SW 1271 (cell line): ENCODE measurements at places on chromosomes 13 and 19.

- no peak for DNase-seq
Observed at GRCh38 chr19:43589678-43590077, 6.3 kb downstream of the IRGQ start.

DNA sequence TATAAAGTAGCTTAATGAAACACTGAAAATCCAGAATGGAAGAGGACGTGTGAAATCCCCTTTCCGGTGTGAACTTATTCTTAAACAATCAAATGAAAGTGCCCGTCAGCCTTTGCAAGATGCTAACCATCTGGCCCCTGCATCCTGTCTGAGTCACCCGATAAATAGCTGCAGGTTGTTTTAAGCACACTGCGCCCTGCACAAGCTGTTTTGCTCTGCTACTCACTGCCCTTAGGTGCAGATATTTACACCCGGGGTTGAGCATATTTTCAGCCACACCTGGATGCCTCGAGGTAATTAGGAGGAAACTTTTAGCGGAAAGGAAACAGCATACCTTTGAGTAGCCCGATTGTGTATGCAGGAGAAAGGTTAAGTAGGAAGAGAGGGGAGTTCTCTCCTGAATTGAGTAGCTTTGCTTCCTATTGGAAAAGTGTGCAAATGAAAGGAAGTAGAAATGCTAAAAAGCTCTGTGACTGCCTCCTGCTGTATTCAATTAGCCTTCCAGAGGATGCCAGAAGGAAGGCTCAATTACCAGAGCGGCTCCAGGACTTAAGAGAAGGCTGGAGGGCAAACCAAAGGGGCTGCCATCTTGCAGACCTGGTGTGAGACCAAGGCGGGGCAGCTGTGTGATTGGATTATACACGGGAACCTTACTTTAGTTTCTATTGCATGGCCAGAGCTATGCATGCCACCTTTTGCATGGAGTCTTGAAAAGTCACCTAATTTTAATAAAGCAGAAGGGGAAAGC lies 42.5 kb downstream of the IRS2 start:
- peak; percentile 47 for DNase-seq

GRCh38 chr19:32921624-32922023 lies 50.1 kb downstream of the CEP89 start:
- no peak for DNase-seq

GRCh38 chr19:46032597-46033025 lies 8.2 kb downstream of the IGFL4 start:
- no peak for DNase-seq

DNA sequence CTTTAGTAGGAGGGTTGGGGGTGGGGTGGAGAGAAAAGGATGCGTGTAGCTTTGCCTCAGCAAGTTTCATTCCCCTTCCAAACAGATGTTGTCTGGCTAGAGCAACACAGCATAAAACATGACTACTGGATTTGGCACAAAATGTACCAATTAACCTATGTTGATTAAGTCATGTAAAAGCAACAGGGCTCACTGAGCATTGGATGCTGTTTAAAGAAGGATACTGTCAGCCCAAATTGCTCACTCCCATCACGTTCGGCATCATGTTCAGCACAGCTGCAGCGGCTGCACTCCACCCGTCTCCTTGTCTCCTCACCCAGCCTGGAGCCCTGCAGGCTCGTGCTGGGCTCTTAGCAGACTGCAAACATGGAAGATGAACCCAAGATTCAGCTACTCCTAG lies 77.5 kb downstream of the DLEU7 start:
- DNase-seq = no peak

GRCh38 chr13:78658630-78659449 lies at the start of gene OBI1:
TSS of gene OBI1 (minus strand) at chr13:78659155. CDS start at chr13:78659120, 35 bp downstream.
- DNase-seq = peak; percentile 20

GRCh38 chr13:105906746-105907145 lies 628.7 kb downstream of the EFNB2 start:
- DNase-seq = no peak

GRCh38 chr13:29105779-29106178 lies 285.6 kb downstream of the MTUS2 start:
- no peak for DNase-seq

DNA sequence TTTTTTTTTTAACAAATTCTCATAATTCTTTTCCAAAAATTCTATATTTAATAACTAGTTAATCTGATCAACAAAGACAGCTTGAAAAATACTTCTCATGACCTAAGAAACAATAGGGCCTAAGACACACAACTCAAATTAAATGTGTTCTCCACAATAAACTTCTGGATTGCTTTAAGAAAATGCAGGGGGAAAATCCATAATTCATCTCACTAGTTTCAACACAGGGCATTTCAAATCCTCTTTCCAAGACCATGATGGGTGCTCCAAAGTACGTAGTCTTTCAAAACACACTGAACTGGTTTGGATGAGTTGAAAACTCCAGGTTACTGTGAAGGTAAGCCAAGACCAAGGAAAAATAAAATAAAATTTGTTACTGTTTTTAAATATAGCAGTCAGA lies 62.6 kb downstream of the DCLK1 start:
- no peak for DNase-seq

DNA sequence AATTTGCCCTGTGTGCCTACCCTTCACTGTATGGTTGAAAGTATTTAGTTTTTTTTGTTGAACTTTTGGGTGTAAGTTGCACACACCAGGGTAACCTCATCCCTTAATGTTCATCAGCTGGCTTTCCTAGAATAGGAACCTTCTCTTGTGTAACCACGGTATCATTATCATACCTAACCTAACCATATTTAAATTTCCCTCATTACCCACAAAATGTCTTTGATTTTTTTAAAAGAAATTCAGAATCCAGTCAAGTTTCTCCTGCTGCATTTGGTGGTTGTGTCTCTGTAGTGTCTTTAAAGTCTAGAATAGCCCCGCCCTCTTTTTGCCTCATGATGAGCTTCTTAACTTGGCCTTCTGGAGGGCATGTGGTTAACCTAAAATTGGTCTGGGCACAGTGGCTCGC lies 80.3 kb downstream of the RYR1 start:
- DNase-seq = no peak

GRCh38 chr19:8138201-8138600 lies 11.2 kb downstream of the FBN3 start:
- no peak for DNase-seq

DNA sequence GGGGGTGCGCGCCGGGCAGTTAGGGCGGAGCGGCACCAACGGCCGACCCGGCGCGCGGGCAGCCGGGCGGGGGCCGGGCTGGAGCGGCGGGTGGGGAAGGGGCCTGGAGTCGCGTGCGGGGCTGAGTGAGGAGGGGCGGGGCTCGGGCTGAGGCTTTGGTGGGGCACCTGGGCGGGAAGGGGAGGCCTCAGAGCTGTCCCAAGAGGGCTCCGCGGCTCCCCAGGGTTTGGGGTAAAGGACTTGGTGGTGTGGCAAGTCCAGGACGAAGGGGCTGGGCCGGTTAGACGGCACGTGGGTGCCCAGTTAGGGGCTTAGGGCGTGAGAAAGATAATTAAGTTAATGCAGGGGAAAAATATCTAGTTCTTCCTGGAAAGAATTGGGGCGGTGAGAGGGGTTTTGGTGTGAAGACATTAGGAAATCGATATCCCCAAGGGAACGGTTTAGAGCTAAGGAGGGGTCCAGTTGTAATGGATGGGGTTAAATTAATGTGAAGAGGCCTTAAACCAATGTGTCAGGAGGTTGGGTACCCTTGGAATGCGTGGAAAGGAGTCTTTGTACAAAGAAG lies 496 bp downstream of the ZNF574 start:
- DNase-seq = no peak

GRCh38 chr13:77299587-77299986 lies 27.3 kb downstream of the MYCBP2 start:
- DNase-seq = no peak

DNA sequence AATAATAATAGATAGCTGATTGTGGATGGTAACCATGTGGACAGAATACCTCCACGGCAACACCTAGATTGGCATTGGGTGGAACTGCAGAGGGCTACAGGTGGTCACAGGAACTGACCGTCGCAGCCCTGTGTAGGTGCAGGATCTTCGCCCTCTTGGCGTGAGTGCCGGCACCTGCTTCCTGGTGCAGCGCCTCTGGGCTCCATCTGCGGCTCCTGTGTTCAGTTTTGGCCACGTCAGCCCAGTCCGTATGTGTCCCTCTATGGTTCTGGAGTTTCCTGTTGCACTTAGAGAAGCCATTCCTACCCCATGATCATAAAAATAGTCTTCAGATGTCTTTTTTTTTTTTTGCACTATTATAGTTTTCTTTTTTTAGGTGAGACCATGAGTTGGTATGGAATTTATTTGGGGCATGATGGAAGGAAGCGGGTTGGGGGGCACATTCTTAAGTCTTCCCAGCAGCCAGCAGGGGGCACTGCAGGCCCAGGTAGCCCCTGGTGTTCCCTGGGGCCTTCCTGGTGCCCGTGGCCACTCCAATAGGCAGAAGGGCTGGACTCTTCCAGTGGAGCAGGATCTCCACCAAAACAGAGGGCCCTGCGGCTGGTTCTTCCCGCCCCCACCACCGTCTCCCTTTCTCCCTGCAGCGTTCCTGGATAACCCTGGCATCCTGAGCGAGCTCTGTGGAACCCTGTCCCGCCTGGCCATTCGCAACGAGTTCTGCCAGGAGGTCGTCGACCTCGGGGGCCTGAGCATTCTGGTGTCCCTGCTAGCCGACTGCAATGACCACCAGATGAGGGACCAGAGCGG lies 10.1 kb upstream of the SLC25A42 start:
- peak; percentile 10 for DNase-seq

DNA sequence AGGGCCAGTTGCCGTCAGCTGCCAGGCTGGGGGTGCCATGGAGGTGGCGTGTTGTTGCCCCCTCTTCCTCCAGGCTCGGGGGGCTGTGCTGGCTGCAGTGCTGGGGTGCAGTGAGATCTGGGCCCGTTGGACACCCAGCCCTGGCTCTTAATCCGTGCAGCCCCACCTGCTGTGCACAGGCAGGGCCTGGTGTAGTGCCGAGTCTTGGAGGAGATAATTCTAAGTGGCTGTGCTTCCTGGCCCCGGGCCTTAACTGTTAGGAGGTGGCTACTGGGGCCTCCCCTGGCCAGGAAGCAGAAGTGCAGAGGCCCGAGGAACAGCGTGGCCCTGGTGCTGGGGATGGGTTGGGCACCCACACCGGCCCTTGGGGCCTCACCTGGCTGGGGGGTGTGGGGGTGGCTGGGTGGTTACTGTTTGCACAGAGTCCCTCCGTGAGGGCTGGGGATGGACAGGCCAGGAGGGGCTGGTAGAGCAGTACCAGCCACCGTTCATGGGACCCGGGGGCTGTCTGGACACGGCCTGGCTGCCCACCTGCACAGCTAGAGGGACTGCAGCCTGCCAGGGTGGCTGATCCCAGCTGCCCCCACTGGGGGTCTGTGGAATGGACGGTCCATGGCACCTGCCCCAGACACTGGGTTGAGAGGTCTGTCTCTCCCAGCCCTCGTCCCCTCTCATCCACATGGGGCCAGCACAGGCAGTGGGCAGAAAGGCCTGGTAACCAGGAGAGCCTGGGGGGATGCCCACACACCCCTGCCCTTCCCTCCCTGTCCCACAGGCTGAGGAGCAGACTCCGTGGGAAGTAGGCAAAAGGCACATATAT lies 3.3 kb downstream of the GPX4 start:
- peak; percentile 84 for DNase-seq

- no peak for DNase-seq
Observed at GRCh38 chr13:25738342-25739196, 313.2 kb downstream of the SHISA2 start.

GRCh38 chr13:102700088-102701031 lies 5.5 kb upstream of the METTL21C start:
- no peak for DNase-seq

- no peak for DNase-seq
Observed at GRCh38 chr19:31096062-31096830, 253.0 kb downstream of the TSHZ3 start.

DNA sequence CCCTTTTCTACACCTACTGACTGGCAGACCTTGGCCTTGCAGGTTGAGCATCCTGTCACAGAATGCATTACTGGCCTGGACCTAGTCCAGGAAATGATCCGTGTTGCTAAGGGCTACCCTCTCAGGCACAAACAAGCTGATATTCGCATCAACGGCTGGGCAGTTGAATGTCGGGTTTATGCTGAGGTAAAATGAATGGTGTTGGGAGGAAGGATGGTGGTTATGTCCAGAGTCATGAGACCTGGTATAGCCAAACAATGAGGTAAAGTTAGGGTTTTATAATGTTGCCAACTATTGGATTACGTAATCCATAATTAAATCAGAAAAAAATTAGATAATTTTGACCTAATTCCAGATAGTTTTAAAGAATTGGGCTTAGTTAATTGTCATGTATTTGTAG lies 212.5 kb downstream of the PCCA start:
- DNase-seq = no peak

DNA sequence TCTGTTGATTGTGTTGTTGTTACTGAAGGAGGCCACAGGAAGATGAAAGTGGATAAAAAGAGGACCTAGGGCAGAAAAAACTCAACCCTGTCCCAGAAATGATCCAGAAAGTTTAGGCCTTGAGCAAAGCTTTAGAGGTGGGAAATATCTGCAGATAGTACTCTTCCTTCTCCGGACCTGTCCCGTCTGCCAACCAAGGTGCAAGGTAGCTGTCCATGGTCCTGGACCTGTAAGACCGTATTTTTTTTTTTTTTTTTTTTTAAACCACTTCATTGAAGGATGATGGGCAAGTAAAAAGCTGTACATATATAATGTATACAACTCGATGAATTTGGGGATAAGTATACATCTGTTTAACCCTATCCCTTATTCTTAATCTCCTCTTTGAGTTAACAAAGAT lies 225.9 kb downstream of the OLFM4 start:
- DNase-seq = no peak
